Ascending aorta (tissue), 2 donors: ENCODE measurements at places on chromosomes 2 and 18.

DNA sequence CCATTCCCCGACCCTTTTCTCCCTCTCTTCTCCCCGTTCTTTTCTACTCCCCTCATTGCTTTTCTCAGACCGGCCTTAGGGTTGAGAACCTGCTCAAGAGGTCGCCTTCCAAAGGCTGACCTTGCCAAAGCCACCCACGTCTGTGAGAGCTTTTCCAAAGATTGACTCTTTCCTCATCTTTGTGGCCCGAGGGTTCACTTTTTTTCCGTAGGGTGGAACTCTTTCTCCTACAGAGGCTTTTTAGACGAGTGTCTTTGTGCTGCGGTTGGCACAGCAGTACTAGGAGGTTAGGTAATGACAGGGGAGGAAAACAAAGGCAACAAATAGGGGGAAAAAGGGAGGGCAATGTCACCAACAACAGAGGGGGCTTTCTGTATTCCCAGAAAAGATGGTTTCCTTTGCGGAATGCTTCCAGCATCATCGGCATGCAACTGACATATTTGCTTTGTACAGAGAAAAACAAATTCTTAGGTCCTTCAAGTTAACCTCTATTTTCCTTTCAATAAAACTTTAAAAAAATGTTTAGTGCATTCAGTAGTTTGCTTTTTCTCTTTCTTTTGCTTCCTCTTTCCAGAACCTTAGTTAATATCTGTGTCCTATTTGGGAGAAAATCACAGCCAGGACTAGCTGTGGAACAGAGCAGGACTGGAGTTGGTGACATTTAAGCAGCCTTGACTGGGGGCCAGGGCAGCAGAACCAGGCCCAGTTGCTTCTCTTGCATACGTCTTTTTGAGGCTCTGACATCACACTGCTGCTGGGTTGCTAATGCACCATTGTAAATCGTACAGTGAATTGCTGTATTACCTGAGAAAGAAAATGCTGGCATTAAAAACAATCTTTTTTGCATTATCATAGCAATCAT lies 188.1 kb upstream of the FANCL start:
- DNase-seq = no peak

- no peak for DNase-seq
Observed at GRCh38 chr2:159549234-159549633, 67.1 kb downstream of the BAZ2B start.

GRCh38 chr18:52536039-52536438 lies 196.0 kb downstream of the DCC start:
- no peak for DNase-seq

DNA sequence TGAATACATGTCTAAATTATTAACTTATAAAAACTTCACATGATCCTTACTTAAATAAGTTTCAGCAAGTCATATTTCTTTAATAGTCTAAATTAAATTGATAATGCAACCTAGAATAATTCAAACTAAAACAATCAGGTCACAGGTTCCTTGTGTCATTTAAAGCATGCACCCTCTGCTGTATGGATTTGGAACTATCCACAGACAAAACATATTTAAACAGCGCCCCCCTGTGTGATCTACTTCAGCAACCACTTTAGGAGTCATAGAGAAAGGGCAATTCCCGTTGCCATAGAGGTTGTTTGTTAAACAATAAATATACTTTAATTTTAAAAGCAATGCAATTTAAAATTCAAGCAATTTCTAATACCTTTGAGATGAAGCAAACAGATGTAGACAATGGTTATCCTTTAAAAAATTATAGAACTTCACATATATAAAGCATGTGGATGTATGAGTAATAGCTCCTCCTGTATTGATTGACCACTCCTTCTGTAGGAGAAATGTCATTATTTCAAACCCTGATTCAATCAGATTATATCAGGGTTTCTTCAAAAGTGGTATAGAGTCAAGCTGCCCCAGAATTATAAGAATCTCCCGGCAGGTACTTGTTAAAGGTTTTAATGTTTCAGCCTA lies 21.2 kb downstream of the GRB14 start:
- no peak for DNase-seq

GRCh38 chr2:223055140-223055539 lies 3.1 kb downstream of the KCNE4 start:
- no peak for DNase-seq

DNA sequence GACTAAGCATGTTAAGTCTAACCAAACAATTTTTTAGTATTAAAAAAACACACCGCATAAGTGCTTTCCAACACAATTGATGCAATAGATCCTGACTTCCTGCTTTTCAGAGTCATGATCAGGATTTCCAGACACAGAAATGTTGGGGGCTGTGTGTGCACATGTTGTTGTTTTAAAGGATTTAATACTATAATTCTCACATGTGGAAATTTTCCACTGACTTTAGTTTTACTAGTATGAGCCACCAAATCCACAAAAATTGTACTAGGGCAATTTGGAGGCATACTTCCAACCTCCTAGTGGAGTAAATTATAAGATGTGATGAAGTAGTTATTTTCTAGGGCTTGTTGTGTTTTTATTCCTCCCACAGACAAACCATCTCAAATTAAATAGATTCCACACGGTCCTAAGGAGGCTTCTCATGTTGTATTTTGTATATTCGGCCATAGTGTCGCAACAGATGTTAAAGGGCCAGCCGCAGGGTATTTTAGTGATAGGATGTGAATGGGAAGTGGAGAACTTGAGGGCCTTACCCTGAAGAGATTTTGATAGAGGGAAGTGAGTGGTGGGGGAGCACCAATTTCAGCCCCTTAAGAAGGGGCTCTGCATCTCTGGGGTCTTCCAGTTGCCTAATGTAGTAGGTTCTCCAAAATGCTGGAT lies 108.9 kb upstream of the KLF7 start:
- DNase-seq = no peak

DNA sequence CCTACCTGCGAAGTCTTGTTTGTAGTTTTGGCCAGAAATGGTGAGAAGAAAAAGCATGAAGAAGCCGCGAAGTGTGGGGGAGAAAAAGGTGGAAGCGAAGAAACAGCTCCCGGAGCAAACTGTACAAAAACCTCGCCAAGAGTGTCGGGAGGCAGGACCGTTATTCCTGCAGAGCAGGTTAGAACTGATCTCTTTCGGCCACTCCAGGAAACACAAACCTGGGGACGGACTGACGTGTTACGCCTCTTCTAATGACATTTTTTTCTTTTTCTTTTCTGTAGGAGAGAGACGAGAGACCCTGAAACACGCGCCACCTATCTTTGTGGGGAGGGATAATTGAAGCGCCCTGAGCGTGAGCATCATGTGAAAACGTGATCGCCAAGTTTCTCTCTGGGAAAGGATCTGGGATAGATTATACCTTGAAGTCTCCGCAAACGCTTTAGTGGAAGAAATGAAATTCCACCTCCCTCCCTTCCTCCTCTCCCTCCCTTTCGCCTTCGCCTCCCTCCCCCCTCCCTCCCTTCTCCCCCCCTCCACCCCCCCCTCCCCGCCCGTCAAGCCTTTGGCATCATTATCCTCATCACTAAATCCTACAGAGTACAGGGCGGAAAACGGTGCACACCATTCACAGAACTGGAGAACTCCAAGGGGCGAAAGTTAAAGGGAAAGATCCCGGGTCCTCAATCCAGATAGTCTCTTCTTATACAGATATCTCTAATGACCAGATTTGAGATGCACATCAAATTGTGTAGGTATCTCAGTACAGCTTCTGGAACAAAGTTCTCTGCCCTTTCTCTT lies at the start of gene ZEB2:
Gene ZEB2 (minus strand): TSS at position 186 of the 798 bp plus-strand sequence. CDS start 2,769 bp downstream, outside the sequence.
- no peak for DNase-seq
